Daoy (cell line): ENCODE measurements at places on chromosomes 5 and 9. TPM values are rescaled to one million over a fixed set of nuclear protein-coding genes. Genes with fewer than 3 reads are reported as not detected.

GRCh38 chr5:28603869-28604268 lies 1565.5 kb upstream of the CDH9 start:
- no peak for DNase-seq

DNA sequence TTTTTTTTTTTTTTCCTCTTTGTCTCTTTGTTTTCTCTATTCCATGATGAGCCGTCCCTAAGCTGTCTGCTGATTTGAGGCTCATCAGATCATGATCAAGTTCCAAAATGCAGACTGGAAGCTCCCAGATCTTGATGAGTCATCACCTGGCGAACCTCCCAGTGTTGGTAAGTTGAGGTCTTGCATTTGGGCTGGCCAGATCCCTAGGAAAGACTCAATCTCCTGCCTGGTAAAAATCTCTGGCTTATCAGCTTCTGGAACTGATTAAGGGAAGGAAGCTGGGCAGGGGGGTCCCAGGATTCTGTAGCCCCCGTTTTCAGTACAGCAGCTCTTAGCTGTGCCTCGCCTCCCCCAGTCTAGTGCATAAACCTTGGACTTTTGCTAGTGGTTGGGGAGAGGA lies 69.0 kb downstream of the TSPAN17 start:
- DNase-seq: peak; percentile 82

DNA sequence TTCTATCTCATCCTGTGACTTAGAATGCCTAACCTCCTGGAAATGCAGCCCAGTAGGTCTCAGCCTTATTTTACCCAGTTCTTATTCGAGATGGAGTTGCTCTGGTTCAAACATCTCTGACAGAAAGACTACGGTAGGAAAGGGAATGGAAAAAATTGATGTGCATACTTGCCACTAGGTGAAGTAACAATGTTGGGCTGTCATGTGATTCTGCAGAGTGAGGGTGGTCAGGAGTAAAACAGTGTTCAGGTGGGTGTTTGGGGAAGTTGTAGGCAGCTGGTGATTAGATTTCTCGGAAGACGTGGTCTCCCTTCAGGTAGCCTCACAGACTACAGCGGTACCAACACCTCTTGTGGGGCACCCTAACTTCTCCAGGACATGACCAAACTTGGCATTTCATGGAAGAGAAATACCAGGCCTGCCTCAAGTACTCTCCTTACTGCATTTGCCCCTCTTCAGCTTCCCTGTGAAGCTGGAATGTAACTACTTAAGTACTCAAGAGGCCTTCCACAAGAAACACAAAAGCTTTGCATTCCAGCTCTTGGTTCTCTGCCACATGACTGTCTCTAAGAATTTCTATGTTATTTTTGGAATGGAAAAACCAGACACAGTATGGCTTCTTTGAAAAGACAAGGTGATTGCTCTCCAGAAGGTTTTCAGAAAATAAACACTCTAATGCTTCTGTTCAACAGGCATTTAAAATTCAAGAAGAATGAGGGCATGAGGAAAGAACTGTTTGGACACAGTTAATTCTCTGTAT lies 17.4 kb upstream of the ENTREP1 start:
- DNase-seq: peak; percentile 26

DNA sequence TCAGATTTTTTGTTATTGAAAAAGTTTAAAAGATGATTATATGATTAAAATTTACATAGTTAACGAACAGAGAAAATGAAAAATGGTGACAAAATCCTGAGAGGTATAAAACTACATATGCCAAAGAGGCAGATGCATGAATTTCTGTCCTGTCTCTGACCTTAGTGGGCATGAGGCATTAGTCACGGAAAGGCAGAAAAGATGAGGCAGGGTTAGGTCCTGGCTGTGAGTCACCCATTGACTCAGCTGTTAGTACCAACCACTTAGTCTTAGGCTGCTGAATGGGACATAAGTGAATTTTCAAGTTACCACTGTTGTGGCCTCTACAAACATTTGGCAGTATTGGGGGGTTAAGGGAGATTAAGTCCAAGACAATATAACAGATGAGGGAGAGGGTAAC lies 33.1 kb downstream of the RASA1 start:
- peak; percentile 94 for DNase-seq

DNA sequence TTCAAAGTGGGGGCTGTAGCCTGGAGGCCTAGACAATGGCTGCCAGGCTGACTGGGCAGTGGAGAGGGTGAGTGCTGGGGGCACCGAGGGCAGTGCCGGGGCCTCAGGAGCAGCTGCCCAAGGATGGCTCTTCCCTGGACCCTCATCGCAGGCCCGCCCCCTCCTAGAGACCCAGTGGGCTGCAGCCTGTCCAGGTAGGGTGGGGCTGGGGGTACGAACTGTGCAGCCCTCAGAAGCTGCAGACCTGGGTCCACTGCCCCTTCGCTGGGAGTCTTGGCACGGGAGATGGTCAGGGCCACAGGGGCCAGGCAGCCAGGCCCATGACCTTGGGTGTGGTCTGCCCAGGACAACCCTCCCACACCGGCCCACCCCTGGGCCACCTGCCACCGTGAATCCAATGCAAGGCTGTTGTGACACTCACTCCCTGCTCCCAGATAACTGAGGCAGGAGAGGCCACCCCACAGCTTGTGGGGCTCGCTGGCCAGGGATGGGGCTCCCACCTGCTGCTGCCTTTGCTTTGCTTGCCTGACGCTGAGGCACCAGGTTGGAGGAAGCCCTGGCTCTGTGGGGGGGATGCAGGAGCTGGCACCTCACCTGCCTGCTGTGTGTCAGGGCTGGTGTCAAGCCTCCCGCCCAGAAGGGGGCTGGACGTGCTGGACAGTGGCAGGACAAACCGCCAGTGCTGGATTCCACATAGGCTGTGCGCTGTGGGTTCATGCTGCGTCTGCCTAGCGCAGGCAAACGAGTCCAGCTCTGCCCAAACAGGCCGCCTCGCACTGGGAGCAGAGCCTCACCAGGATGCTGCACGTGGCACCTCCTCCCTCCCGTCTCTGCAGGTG lies 23.1 kb upstream of the SLC9A3 start:
- no peak for DNase-seq

The PCDHA9 gene
- total RNA-seq: 0.11 and 0.51 TPM in 2 replicates

The IL13 gene
- total RNA-seq: not detected in 2 replicates

The MOB3B gene
- 0.83 and 0.91 TPM in 2 replicates for total RNA-seq

The AJM1 gene
- total RNA-seq: 0.18 and 0.74 TPM in 2 replicates

The C9orf72 gene
- total RNA-seq: 15.8 and 18.3 TPM in 2 replicates
